ENCODE measurements at places on chromosomes 2 and 18.
A peak's percentile ranks its signal among the peaks of the same experiment; 100 is the strongest.

GRCh38 chr2:20963867-20964266 lies 80.0 kb downstream of the APOB start:
- DNase-seq, result no peak

DNA sequence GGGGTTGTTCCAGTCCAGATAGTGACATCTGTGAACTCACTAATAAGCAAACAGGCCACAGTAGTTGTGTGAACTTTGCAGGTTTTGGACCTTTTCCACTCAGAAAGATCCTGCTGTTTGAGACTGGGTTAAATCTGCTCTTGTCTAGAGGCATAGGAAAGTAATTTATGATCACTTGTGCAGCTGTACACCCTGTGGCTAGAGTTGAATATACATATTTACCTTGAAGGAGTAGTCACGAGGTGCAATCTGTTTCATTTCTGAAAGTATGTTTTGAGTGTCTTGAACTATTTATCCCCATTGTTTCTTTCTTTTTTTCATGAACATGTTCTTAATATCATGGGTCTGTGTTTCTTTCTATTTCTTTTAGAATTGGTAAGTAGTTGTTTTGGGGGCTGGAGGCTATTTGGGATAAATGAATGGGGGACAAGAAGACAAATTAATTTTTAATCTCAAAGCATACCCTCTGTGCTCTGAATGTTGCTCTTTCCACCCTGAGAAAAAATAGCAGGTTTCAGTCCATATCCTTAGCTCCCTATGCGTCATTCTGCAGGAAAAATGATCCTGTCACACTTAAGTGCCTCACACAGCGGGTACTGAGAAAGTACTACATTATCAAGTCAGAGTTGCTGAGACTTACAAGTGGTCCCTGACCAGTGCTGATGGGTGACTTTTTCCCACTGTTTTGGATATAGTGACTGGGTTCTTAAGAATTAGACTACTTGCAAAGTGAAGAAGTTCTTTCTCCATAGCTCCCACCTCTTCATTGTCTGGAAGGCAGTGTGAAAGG lies 28.2 kb downstream of the DCC start:
- DNase-seq, result no peak

- no peak for DNase-seq
These were observed 192.5 kb downstream of the NDUFA10 start for GRCh38 chr2:239832490-239833268.

- no peak for DNase-seq
These were observed 79.7 kb downstream of the GREB1L start for GRCh38 chr18:21321711-21322110.

DNA sequence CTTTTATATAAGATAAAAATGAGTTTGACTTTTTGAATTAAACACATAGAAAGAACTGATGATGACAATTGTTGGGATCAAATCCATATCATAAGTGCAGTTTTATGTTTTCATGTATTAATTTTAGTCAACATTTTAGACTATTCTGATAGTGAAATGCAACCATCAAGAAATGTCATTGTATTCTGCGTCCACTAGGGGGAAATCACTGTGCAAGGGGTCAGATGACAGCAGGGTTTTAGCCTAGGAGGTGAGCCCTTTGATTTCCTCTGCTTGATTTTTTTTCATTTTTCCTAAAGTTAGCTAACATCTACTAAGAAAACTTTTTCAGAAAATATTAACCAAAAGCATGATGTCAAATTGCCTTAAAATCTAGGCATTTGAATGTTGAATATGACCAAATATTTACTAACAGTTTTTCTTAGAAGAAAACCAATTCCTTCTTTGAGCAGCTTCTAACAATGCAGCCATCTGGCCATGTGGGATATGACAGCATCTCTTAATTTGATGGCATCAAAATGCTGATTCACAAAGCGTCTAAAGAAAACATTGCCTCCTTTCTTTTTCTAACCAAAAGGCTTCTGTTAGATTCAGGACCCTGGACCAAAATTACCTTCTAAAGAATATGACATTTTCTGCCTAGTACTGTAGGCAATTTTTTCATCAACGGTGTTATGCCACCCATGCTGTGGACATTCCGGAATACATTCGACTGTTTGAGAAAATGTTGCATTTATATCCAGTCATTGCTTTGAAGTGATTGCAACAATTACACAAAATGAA lies 141.5 kb downstream of the SPHKAP start:
- peak; percentile 23 for DNase-seq

DNA sequence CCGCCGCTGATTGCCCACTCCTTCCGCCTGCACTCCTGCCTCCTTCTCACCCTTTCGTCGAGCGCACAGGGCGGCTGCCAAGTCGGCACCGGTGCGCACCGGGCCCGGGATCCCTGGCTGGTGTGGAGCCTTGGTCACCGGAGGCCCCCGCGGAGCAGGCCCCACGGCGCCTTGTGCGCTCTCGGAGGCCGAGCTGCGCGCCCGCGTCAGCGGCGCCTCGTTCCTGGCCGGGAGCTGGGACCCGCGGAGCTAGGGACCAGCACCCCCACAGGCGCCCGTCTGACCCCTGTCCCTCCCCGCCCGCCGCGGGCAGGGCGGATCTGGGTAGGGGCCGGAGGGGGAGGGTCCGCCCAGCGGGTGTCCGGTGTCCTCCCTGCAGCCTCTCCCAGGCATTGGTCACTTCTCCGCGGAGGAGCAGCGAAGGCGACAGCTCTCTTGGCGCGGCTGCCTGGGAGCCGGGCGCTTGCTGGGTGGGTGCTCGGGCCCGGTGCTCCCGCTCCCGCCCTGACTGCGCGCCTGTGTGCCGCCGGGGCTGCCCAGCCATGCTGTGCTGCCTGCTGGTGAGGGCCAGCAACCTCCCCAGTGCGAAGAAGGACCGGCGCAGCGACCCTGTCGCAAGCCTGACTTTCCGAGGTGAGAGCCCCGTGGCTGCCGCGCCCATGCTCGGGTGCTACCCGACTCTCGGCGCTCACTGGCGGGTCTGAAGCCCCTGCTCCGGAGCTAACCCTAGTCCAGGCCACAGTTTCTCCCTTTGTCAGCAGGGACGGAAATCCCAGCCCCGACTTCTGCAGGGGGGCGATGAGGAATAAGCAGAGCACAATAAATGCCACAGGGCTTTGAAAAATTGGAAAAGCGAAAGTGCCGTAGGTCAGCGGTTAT lies 13.2 kb downstream of the DYSF start:
- DNase-seq, result peak; percentile 72

GRCh38 chr2:115921541-115921940 lies 1479.1 kb downstream of the DPP10 start:
- no peak for DNase-seq

DNA sequence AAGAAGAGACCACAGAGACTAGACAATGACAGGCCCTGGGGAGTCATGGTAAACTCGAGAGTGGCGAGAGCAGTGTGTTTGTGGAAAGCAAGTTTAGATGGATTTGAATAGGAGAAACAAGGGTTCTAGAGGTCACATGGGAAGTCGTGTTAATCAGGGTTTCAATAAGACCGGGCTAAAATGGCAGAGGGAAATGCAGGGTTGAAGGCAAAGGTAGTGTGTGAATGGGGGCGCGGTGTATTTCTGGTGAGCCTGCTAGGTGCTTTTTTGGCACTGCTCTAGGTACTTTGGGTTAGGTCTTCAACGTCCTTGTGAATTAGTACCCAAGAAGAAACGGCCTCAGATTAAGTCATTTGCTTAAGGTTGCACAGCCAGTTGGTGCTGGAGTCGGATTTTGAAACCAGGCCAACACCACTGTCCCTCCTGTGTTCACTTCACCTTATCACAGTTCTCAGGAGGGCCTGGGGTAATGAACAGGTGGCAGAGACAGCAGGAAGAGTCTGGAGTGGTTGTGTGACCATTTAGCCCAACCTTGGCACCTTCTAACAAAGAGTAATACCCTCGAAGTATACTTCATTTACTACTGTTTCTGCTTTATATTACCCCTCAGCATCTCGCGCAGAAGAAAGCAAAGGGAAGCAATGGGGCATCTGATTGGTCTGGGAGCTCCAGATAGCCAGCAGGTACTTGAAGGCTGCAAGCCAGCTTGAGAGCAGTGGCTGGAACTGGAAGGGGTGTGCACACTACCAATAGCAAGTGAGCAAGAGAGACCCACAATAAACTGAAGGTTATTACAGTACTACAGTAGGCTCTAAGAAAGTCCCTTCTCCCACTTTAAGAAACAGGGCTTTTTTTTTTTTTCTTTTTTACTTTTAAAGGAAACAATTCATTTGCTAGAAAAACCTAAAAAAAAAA lies 33.4 kb upstream of the GAREM2 start:
- peak; percentile 5 for DNase-seq

Data from tongue (tissue), 3 donors.